ENCODE measurements at places on chromosomes 3 and 15. TPM values are rescaled to one million over a fixed set of nuclear protein-coding genes. Genes with fewer than 3 reads are reported as not detected.
A peak's percentile ranks its signal among the peaks of the same experiment; 100 is the strongest.

Gene CAMK2N2
- not detected for total RNA-seq

Gene CSTA
- total RNA-seq, result 575 TPM

DNA sequence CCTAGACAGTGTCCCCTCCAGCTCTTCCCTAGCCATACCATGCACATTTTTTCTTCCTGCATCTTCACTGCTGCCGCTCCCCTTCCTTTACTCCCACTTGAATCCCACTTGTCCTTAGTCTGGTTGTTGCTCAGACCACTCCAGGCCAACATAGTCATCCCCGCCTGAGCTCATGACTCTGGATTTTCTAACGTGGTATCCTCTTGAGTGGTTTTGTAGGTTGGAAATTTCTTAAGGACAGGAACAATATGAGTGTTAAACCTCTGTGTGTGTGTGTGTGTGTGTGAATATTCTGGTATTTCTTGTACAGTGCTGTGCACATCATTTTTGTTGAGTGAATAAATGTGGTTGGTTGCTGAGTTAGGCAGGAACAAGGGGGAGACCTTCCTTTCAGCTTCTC lies 3.1 kb downstream of the BAHD1 start:
- DNase-seq, result no peak

DNA sequence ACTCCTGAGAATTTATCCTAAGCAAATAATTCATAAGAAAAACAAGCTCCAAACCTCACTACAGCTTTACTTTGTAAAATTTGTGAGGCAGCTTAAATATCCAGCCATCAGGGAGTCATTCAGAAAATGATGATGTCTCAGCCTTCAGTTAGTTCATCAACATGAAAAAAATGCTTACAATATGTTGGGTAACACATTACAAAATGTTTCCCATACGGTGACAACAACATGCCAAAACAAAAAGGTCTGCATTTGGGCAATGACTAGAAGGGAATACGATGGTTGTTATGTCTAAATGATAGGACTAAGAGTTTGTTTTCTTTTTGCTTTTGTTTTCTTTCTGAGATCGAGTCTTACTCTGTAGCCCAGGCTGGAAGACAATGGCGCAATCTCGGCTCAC lies 47.0 kb upstream of the CFAP161 start:
- no peak for DNase-seq

GRCh38 chr3:112411425-112411824 lies 78.5 kb downstream of the CD200 start:
- DNase-seq, result no peak

Gene SMCO1
- 0.25 TPM for total RNA-seq

GRCh38 chr3:32078085-32078634 lies 28.3 kb upstream of the GPD1L start:
- DNase-seq, result no peak

GRCh38 chr15:87224404-87224803 lies 1032.1 kb downstream of the NTRK3 start:
- no peak for DNase-seq

DNA sequence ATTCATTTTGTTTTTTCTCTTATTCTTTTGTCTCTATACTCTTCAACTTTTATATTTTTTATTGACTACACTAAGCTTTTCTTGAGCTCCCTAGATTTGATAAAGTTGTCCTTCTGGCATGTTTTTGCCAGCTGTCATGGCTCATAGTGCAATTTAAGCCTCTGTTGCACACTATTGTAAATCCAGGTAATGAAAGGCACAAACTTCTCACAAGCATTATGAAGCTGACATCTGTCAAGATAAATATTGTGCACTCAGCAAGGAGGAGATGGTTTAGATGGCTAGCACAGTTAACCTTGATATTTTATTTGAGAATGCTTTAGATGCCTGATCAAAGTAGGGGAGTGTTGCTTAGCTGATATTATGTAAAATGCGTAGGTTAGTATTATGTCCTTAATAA lies 1280.9 kb downstream of the NSUN3 start:
- no peak for DNase-seq

Gene ZWILCH
- total RNA-seq, result 2.3 TPM

DNA sequence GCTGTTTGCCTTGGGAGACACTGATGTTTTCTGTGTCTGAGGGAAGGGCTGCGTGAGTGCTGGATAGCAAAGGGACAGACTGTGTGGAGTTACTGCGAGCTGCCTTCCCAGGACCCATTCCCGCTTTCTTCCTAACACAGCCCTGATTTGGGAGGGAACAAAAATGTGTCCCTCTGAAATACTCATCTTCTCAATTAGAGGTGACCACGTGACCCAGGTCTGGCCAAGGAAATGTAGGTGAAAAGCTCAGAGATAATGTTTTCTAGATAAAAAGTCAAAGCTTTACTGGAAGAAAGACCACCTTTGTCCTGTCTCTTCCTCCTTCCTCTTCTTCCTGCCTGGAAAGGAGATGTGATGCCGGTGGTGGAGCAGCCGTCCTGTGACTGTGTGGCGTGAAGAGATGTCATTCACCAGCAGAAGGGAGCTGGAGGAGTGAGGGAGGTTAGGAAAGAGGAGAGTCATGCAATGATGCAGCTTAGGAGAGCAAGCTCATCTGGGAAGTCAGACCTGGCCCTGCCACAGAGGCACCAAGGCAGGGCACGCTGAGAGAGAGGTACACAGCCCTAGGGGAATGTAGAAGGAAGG lies 105.6 kb downstream of the CHSY1 start:
- no peak for DNase-seq

DNA sequence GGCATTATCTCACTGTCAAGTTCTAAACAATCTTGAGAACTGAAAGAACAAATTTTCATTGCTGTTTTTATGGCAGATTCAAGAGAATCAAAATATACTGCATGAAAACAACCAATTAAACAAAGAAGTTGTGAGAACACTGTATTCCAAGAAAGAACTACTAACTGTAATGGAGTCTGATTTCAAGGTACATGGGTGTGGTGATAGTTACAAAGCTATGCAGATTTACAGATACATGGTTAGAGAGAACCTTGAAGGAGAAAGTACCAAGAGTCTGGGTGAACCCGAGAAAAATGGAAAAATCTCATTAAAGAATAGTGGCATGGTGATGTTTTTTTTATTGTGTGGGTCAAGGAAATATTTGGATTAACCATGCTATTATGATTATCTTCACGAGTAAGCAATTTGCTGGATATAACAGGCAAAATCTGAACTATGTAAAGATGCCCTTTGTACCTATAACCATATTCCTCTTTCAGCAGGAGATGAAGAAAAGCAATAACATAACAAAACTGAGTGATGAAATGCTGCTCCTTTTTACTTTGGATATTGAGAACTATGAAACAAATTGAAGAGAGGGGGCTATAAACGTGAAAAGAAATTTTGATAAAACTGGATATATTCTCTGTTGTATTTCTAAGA lies 100.4 kb downstream of the PLSCR2 start:
- no peak for DNase-seq

Gene GXYLT2
- total RNA-seq, result 1.9 TPM

GRCh38 chr3:51680663-51681230 lies 9.7 kb downstream of the TEX264 start:
- no peak for DNase-seq

GRCh38 chr3:76369170-76369569 lies 583.8 kb upstream of the ZNF717 start:
- DNase-seq, result no peak

- DNase-seq, result no peak
Observed at GRCh38 chr15:79071901-79072300, 18.7 kb downstream of the RASGRF1 start.

- DNase-seq, result no peak
Observed at GRCh38 chr3:48141604-48142137, 46.5 kb downstream of the CDC25A start.

- DNase-seq, result no peak
Observed at GRCh38 chr3:136152176-136152843, 43.8 kb downstream of the MSL2 start.

- no peak for DNase-seq
Observed at GRCh38 chr3:156535162-156535627, 19.7 kb downstream of the SSR3 start.

DNA sequence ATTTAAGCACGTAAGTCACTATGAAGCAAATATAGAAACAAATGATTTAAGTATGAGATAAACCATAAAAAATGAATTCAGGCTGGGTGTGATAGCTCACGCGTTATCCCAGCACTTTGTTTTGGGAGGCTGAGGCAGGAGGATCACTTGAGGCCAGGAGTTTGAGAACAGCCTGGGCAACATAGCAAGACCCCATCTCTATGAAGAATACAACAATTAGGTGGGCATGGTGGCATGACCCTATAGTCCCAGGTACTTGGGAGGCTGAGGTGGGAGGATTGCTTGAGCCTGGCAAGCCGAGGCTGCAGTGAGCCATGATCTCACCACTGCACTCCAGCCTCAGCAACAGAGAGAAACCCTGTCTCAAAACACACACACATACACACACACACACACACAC lies 34.2 kb downstream of the TMCC1 start:
- no peak for DNase-seq

DNA sequence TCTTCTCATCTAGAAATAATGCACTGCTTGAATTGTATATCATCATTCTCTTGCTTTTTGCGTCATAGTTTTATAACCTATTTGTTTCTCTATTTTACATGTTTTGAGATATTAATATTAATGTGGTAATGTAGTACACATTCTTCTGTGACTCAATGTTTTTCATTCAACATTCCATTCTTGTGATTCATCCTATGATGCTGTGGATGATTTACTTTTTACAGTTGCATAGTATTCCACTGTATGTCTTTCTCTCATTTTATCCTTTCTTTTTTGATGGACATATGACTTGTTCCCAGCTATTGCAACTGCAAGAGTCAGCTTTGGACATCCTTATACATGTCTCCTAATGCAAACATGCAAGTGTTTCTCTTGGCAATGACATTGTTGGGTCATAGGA lies 20.6 kb upstream of the VEPH1 start:
- no peak for DNase-seq

DNA sequence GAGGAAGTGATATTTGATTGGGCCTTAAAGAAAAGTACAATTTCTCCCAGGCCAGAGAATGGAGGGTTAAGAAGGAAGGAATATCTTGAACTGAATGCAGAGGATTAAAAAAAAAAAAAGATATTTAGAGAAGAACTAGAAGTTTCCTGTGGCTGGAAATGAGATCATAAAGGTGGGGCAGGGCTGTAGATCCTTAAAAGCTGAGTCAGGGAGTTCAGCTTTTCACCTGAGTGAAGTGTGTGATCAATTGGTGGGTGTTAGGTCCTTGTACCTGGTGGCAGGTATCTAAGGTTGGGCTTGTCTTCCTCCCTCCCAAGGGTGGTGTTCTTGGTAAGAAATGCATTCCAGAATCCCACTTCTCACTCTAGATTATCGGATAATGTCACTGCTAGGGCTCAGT lies 11.8 kb downstream of the CEMIP start:
- DNase-seq, result peak; percentile 2

- DNase-seq, result no peak
Observed at GRCh38 chr3:66253790-66254620, 33.2 kb downstream of the SLC25A26 start.

Gene LMLN
- total RNA-seq, result 4.1 TPM

GRCh38 chr15:23566651-23567050 lies 1.2 kb downstream of the MKRN3 start:
- DNase-seq, result no peak

Gene H1-8
- total RNA-seq, result not detected

GRCh38 chr3:122890720-122891220 lies 95.9 kb downstream of the SLC49A4 start:
- no peak for DNase-seq

Gene OIP5
- total RNA-seq, result 1.6 TPM

GRCh38 chr3:30597131-30597768 lies 9.2 kb upstream of the TGFBR2 start:
- peak; percentile 46 for DNase-seq

DNA sequence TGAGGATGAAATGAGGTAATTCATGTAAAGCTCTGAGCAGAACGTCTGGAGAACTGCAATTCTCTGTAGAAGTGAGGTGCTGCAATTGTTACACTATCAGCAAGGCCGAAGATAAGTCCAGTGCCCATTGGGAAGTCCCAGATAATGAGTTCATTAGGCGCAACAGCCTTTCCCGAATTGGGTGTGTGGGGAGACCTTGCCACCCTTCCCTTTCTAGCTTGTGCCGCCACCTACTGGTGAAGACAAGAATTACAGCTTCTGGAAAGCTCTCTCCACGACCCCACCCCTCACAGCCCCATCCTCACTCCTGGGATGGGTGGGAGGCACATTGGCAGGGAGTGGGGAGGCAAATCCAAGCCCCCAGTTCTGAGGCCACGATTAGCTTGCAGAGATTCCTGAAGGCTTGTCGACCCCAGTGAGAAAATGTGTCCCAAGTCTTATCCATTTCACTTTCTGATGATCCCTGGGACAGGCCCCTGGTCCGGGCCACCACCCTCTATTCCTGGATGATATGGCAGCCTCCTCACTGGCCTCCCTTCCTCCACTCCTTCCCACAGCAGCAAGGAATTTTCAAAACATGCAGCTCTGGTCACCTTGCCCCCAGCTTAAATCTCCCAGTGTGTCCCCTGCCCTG lies 36.4 kb downstream of the FAM3D start:
- peak; percentile 92 for DNase-seq

DNA sequence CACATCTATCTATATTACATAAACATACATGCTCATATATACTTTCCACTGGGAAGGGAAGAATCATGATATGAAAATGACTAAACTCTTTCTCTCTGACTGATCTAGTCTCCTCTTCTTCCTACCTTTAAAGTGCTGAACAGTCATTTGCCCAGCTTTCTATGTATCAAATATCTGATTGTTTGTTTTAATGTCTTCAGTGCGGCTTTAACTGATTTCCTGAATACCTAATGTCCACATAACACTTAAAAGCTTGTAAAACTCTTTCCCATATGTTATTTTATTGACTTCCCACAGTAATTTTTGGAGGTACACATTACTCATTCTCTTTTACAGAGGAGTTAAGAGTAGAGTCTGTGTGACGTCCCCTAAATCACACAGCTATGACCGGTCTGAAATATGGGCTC lies 28.2 kb downstream of the CPOX start:
- DNase-seq, result no peak

DNA sequence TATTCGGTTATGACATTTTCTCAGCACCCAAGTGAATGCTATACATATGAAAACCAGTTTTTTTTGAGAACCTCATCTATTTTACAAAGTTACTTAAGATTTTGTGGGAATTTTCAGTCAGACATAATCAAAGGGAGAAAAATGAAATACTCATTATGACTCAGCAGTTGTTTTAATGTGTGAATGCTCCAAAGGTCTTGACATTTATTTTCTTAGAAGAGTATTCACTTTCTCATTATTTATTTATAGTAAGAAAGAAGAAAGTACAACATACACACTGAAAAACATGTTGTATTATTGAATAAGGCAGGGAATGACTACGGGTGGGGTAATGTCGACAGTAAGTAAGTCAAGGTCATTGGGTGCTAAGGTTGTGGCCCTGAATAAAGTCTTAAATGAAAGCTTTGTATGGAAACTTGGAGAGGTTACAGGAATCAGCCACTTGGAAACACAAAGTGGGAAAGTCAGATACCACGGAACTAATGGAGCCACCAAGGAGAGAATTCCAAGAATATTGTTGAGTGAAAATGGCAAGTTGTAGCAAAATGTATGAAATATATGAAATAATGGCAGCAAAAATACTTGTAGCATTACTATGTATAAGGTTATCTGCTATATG lies 844.5 kb downstream of the TBL1XR1 start:
- DNase-seq, result no peak

- DNase-seq, result no peak
Observed at GRCh38 chr3:39637807-39638206, 170.3 kb downstream of the MOBP start.

Gene ILDR1
- 4.0 TPM for total RNA-seq
